Breast epithelium (tissue), 4 donors: ENCODE measurements at places on chromosomes 11 and 22. TPM values are rescaled to one million over a fixed set of nuclear protein-coding genes. Genes with fewer than 3 reads are reported as not detected.

Gene OR2AG2
- total RNA-seq = 3.6 TPM

Gene ATG2A
- total RNA-seq = 21.2 TPM

Gene C11orf42
- not detected for total RNA-seq

DNA sequence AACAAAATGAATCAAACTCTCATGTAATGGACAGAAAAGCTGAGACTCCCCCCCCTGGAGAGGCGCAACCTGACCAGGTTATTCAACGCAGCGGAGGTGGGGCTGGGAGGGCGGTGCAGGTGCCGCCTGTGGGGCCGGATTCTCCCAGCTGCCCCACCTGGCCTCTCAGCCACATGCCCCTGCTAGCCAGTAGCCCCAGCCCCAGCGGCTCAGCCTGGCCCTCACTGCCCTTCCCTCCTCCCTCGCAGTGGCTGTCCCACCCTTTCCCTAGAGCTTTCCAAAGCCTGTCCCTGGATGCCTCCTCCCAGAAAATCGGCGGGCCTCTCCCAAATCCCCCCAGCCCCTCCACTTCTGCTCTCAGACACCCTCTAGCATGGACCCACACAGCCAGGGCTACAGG, 31.2 kb upstream of the RASD2 start:
- no peaks in the 10 kb centered on the region for H3K27me3 ChIP-seq
- H3K4me3 ChIP-seq = no peak overlapping the region
- DNase-seq = no peak
- H3K4me1 ChIP-seq = no peaks in the 10 kb centered on the region
- H3K36me3 ChIP-seq = no peaks in the 10 kb centered on the region

DNA sequence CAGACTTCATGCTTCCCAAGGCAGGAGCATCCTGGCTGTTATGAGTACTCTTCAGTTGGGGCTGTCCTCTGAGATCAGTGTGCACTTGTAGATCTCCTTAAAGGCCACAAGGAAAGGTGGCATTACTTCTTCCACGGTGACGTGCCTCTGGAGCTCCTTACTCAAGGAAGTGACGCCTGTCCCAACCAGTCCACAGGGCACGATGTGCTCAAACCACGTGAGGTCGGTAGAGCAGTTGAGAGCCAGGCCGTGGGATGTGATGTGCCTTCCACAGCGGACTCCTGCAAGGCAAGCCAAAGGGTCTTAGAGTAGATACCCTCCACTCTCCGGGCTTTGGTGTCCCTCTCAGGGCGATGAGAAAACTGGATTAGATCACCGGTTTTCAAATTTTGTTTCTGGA, 1.4 kb downstream of the LIPT2 start:
- no peak overlapping the region for H3K27ac ChIP-seq
- H3K27me3 ChIP-seq = no peaks in the 10 kb centered on the region
- no peak for DNase-seq
- H3K4me1 ChIP-seq = no peaks in the 10 kb centered on the region

GRCh38 chr11:19872512-19873145, 160.0 kb downstream of the NAV2 start:
- H3K27me3 ChIP-seq = no peaks in the 10 kb centered on the region
- no peak for DNase-seq
- H3K4me3 ChIP-seq = no peak overlapping the region
- peak overlapping the region; percentile 16 for H3K27ac ChIP-seq
- H3K4me1 ChIP-seq = peaks cover 8% of the 10 kb centered on the region

DNA sequence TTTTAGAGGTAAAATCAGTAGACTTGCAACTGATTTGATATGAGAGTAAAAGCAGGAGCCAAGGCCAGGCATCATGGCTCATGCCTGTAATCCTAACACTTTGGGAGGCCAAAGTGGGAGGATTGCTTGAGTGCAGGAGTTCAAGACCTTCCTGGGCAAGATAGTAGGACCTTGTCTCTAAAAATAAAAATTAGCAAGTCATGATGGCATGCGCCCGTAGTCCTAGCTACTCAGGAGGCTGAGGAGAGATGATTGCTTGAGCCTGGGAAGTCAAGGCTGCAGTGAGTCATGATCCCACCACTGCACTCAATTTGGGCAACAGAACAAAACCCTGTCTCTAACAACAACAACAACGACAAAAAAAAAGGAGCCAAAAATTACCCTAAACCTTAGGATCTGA, 13.5 kb downstream of the SGSM3 start:
- no peak for DNase-seq
- H3K4me1 ChIP-seq = no peaks in the 10 kb centered on the region
- no peak overlapping the region for H3K4me3 ChIP-seq
- no peaks in the 10 kb centered on the region for H3K36me3 ChIP-seq
- H3K27me3 ChIP-seq = no peaks in the 10 kb centered on the region

DNA sequence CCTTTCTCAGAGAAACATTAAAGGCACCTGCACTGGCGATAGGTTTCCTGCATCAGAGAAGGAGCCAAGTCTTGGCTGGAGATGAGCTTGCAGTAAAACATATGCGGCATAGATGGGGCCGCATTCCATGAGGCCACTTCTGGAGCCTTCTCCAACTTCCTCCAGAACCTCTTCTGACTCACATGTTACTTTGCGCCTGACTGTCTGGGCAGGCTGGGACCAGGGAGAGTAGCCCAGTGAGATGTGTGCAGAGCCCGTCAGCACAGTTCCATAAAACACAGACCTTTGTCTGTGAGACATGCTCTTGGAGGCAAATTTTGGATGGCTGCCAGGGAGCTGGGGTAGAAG, 55.4 kb upstream of the BID start:
- no peak for DNase-seq
- H3K27ac ChIP-seq = peak overlapping the region; percentile 12
- no peaks in the 10 kb centered on the region for H3K36me3 ChIP-seq
- no peak overlapping the region for H3K4me3 ChIP-seq

DNA sequence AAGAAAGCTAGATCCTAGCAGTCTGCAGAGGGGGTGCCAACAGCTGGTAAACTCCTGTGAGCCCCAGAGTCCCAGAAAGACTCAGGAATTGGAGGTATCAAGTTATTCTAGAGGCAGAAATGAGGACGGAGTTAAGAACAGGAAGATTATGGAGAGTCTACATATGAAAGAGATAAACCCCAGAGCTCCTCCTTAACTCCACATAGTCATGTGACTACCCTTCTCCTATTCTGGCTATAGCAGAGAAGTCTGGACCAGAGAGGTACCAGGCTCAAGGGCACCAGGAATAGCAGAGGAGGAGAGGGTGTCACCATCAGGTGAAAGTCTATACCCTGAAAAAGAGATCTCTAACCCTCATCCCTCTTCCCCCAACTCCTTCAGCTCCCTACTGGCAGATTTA, 29.6 kb downstream of the SCUBE2 start:
- no peak for DNase-seq
- H3K4me1 ChIP-seq = no peaks in the 10 kb centered on the region
- H3K36me3 ChIP-seq = no peaks in the 10 kb centered on the region
- no peak overlapping the region for H3K4me3 ChIP-seq
- H3K27me3 ChIP-seq = no peaks in the 10 kb centered on the region
- H3K27ac ChIP-seq = no peak overlapping the region

- peaks cover 21% of the 10 kb centered on the region for H3K4me1 ChIP-seq
- DNase-seq = no peak
Measured at GRCh38 chr22:20117633-20118299, 740 bp upstream of the TRMT2A start.

GRCh38 chr22:26464312-26464711, 19.3 kb downstream of the HPS4 start:
- no peaks in the 10 kb centered on the region for H3K36me3 ChIP-seq
- no peak overlapping the region for H3K27ac ChIP-seq
- no peaks in the 10 kb centered on the region for H3K4me1 ChIP-seq
- no peak overlapping the region for H3K4me3 ChIP-seq
- no peaks in the 10 kb centered on the region for H3K27me3 ChIP-seq
- DNase-seq = no peak

DNA sequence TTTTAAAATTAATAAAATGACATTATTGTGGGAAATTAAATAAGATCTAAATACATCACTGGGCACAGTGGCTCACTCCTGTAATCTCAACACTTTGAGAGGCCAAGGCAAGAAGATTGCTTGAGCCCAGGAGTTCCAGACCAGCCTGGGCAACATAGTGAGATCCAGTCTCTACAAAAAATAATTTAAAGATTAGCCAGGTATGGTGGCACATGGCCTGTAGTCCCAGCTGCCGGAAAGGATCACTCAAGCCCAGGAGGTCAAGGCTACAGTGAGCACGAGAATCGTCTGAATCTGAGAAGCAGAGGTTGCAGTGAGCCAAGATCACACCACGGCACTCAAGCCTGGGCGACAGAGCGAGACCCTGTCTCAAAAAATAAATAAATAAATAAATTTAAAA, 15.9 kb upstream of the CARD10 start:
- no peaks in the 10 kb centered on the region for H3K36me3 ChIP-seq
- H3K27ac ChIP-seq = no peak overlapping the region
- no peaks in the 10 kb centered on the region for H3K27me3 ChIP-seq
- H3K4me1 ChIP-seq = no peaks in the 10 kb centered on the region
- DNase-seq = no peak

DNA sequence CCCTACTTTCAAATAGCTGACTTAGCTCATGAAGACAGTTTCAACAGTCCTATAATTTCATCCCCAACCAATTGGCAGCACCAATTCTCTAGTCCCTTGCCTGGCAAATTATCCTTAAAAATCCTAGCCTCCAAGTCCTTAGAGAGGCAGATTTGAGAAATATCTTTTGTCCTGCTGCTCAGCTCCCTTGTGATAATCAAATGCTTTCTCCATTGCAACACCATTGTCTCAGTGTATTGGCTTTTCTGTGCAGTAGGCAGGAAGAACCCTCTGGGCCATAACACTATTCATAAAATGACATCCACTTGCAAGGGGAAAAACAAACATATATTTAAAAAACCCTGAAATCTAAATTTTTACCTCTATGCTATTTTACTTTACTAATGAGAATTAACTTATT, 89.6 kb downstream of the AASDHPPT start:
- no peaks in the 10 kb centered on the region for H3K4me1 ChIP-seq
- no peak for DNase-seq
- no peaks in the 10 kb centered on the region for H3K36me3 ChIP-seq
- no peak overlapping the region for H3K4me3 ChIP-seq

DNA sequence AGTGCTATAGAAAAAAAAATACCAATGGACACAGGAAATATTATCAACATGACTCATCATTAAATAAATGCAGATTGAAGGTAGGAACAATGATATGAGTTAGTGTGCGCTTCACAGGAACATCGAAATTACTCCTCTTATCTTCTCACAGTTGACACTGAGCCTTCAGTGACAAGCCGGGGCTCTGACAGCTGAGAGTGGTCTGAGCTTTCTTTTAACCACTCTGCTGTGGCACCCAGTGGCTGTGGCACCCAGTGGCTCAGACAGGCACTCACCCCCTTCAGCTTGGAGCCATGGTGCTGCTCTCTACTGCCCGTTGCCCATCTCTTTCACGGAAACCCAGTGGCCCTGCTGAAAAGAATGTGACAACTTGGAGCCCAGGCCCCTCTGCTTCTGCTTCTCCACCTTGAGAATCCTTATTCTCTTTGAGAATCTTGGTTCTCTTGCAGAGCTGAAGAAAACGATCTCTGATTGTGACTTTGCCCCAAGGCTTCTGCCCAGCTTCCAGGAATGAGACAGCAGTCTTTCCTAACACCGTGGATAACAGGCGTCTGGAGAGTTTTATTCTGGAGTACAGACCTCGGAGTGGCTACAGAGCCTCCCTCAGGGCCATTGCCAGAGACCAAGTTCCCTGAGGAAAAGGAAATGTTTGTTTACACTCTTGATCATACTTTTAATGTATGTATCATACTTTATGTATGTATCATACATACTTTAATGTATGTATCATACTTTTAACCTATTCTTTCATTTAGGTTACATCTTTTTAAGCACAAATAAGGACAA, 37.1 kb upstream of the OR8B8 start:
- DNase-seq = no peak
- H3K36me3 ChIP-seq = no peaks in the 10 kb centered on the region
- H3K27ac ChIP-seq = no peak overlapping the region
- H3K4me1 ChIP-seq = no peaks in the 10 kb centered on the region
- H3K4me3 ChIP-seq = no peak overlapping the region

- H3K36me3 ChIP-seq = no peaks in the 10 kb centered on the region
- no peaks in the 10 kb centered on the region for H3K4me1 ChIP-seq
- no peak for DNase-seq
- H3K27ac ChIP-seq = no peak overlapping the region
Measured at GRCh38 chr11:113725407-113725806, 19.3 kb upstream of the TMPRSS5 start.

DNA sequence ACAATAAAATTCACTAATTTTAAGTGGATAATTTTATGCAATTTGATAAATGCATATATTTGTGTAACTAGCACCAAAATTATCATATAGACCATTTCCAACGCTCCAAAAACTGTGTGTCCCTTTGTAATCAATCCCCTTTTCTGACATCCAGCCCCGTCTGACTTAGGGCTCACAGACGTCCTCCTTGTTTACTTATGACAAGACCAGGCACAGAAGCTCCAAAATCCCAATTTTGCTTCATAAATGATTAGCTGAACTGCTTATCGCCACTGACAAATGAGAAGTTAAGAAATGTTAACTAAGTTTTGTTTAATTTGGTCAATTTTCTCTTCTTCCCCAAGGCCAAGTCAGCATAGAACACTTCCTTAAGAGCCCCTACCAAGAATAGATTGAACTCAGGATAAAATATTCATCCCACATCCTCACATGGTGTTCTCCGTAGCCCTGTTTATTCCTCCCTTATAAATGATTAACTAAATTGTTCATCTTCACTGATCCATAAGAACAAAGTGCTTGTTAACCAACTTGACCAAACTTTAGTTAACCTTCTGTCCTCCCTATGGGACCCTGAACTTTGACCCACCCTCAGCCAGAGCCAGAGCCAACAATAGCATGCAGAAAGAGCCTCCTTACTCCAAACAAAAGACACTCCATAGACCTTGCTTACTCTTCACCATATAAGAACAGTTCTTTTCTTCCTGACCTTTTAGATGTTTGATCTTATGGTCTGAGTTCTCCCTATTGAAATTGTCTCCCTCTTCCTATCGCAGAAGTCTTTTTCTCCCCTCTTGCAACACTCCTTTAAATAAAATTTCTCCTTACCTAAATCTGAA, 30.8 kb upstream of the GLYAT start:
- H3K4me1 ChIP-seq = no peaks in the 10 kb centered on the region
- no peak for DNase-seq
- no peak overlapping the region for H3K4me3 ChIP-seq
- H3K27ac ChIP-seq = no peak overlapping the region
